Fibroblast of mammary gland (primary cell): ENCODE measurements at places on chromosomes 13 and 19.
A peak's percentile ranks its signal among the peaks of the same experiment; 100 is the strongest.

DNA sequence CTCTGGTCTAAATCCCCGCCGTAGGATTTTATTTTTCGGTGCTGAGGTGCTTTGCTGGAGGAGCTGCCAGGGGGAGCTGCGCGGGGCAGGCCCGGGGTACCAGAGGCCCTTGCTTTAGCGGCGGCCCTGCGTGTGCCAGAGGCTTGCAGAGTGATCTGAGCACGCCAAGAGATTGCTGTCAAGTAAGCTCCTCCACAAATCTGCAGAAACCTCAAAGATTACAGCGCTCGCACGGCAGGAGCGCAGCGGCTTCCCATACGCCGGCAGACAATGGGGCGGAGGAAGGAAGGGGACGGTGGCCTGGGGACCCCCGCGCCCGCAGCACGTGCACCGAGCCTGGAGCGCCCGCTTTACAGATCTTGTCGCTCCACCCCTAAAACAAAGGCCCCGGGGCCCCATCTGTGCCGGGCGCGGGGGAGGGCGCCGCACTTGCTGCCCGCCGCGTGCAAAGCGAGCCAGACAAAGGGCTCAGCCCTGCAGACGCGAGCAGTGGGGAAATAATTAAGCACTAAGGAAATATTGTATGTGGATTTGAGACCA is 9.1 kb upstream of the C19orf12 start:
- no peak for DNase-seq

GRCh38 chr19:14091081-14091812 is 696 bp upstream of the SAMD1 start:
- peak; percentile 58 for DNase-seq

DNA sequence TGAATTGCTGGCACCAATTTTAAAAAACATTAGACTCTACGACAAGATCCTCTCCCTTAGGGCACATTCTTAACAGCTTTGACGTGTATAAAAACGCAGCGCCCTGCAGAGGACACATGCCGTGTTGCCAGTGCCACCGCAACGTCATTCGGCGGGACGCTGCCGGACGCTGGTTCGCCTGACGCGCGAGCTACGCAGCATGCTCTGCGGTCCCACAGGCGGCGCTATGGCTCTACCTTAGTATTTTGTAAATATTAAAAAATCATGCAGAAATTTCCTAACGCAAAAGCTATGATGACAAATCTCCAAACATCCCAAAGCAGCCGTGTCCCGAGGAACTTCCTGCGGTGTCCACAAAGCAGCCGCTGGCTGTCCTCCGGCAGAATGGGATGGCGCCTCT is 4.2 kb upstream of the ADPRHL1 start:
- DNase-seq: no peak

DNA sequence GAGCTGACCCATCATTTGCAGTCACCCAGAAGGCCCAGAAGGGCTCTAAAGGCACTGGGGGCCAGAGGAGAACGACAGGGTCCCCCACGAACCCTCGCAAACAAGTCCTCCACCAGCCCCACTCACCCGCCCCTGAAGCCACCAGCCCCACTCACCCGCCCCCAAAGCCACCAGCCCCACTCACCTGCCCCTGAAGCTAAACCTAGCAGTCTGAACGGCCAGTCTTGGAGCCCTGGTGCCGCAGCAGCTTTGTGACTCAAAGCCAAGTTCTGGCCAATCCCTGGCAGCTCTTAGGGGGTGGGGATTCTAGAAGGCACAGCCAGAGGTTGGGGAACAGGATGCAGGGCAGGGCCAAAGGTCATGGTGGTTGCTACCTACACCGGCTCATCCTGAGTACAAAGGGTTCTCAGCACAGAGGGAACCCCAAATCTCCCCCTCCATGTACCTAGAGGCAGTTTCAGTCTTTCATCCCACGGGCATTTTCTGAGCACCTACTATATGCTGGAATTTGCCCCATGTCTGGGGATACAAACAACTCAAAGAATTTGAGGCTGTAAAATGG is at the start of gene IQCN:
Gene IQCN (minus strand): TSS at position 234 of the 562 bp plus-strand sequence. CDS start 4,974 bp downstream, outside the sequence.
- no peak for DNase-seq

- no peak for DNase-seq
Observed at GRCh38 chr19:30630289-30631032, 258.3 kb downstream of the ZNF536 start.

GRCh38 chr13:49620170-49620621 is 8.1 kb upstream of the ARL11 start:
- DNase-seq: no peak

- peak; percentile 89 for DNase-seq
Observed at GRCh38 chr13:113897161-113897560, 33.3 kb upstream of the GAS6 start.

DNA sequence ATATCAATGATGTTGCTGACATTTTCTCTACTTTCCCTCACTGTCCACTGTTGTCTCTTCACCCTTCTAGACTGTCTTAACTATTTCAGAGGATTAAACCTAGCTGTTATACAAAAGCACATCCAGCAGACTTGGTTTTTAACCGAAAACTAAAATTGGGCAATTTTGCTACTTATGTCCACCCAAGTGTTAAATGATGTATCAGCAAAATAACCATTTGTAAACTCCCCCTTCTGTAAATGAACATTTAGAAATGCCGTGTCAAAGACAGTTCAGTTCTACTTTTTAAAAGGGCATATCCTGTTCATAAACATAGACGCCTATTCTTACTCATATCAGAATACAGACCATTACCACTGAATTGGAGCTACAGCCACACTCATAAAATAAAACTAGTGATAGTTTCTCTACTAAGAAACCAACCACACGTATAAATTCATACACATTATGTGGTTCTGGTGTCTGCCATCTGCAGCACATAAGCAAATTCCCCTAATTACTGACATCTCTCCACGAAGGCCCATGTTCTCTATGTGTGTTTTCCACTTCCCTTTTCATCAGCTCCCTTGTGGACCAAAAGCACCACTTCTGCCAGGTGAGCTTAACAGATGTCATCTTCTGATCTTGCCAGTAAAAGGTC is 1091.8 kb downstream of the PCDH9 start:
- DNase-seq: no peak
